ENCODE measurements at places on chromosomes 2 and 18.

GRCh38 chr18:48318436-48318835, 90.7 kb downstream of the ZBTB7C start:
- DNase-seq: no peak

DNA sequence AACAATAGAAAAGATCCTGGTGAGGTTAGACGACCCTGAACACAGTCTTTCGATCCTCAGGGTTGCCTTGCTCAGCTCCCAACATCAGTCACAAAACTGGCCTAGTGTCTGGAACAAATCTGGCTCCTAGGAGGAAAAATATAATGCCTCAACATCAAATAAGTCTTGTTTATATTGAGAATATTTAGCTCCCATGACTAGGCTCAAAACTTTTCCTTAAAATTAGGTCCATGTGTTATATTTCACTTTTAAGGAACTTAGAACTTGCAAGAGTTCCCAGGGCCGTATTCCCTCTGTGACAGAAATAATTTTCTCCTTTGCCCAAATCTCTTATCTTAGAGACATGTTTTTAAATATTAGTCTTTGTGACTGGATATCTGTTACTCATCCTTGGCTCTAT, 819.7 kb upstream of the ZEB2 start:
- DNase-seq: no peak

DNA sequence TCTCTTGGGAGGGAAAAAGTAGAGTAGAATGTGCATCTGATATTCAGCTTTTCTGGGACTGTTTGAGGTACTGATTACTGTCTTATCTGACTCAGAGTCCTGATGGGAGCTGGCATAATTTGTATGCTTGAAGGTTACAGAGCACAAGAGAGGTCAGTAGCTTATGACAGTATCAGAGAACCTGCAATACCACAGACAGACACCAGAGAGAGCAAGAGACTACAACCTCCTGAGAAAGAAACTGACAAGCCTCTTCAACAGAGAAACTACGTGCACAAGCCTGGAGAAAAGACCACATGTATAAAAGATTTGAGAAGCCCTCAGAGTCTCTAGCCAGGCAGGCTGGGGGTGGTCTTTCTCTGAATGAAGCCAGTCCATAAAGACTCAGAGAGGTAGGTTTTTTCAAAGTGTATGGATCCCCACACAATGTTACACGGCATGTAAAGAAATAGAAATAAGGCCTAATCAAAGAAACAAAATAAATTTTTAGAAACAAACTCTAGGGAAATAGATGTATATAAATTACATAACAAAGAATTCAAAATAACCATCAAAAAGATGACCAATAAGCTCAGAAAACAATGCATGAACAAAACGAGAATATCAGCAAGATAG, 568.3 kb downstream of the LRRTM4 start:
- no peak for DNase-seq

DNA sequence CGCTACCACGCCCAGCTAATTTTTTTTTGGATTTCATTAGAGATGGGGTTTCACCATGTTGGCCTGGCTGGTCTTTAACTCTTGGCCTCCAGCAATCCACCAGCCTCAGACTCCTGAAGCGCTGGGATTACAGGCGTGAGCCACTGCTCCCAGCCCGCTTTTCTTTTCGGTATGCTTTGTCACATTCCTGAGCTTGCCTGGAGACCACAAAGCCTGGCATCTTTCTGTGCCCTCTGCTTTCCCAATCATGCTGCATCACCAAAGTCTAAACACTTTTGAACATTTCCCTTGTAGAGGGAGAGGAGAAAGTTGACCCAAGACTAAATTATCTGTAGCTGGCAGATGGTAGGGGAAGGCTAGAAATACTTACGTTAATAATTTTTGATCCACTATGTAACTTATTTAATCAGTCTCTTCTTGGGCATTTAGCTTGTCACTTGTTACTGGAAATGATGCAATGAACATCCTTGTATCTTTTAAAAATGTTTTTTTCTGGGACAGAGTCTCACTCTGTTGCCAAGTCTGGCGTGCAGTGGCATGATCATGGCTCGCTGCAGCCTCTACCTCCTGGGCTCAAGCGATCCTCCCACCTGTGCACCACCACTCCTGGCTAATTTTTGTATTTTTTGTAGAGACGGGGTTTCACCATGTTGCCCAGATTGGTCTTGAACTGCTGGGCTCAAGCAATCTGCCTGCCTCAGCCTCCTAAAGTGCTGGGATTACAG, 2.7 kb upstream of the NPC1 start:
- DNase-seq: no peak

DNA sequence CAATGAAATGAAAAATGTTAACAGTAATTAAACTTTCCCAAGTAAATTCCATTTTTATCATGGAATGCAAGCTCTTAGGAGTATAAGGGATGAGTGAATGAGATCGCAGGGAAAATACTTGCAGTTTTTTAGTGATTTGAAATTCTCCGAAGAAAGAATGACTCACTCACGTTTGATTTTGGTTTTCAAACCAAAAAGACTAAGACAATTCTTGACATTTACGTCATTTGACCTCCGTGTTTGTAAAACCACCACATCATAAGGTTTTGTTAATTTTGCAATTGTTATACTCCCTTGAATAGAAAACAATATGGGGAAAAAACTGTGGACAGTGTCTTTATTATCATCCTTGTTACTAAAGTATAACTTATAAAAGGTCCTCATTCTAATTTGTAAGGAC, 29.4 kb downstream of the COL4A4 start:
- DNase-seq: no peak

DNA sequence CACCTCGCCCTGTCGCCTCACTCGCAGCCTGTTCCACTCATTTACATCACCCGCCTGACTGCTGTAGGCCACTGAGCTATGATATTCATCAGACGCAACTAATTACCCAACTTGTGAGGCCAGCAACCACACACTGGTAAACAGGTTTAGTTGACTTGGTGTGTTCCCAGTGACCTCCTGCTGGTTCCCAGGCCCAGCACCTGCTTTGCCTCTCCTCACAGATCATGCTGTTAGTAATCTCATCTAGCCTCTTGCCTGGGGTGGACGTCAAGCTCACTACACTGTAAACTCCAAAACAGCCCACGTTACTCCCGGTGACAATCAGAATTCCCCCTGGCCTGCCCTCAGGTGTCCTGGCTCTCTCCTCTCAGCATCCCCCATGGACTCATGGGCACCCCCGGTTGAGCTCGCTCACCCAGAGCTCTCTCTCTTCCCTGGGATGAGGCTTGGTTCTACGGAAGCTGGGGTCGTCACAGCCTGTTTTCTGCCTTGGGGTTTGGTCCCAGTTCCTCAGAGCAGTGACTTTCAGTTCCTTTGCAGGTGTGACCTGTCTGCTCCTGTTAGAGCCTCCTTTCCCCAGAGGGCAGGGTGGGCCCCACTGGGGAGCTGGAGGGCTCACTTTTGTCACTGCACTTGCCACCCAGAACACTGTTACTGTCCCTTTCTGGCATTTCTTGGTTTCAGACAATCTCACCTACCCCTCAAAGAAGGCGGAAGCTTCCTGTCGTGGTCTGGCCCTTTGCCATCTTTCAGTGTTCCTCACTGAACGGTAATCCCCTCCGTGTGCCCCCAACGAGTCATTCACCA, 40.3 kb downstream of the INPP5D start:
- DNase-seq: no peak
